ENCODE measurements at places on chromosomes 13 and 19. TPM values are rescaled to one million over a fixed set of nuclear protein-coding genes. Genes with fewer than 3 reads are reported as not detected.

CLDND2 gene
- total RNA-seq = not detected

SIGLEC8 gene
- total RNA-seq = not detected

DPF1 gene
- 3.6 TPM for total RNA-seq

ARRDC2 gene
- total RNA-seq = 9.8 TPM

ZNF793 gene
- total RNA-seq = 3.0 TPM

ADGRE2 gene
- total RNA-seq = 3.5 TPM

ZNF497 gene
- total RNA-seq = 0.78 TPM

PROZ gene
- not detected for total RNA-seq

GNA15 gene
- total RNA-seq = 110 TPM

CRX gene
- total RNA-seq = not detected

OR7A5 gene
- not detected for total RNA-seq

RASGRP4 gene
- not detected for total RNA-seq

KHSRP gene
- 172 TPM for total RNA-seq

FXYD7 gene
- total RNA-seq = not detected

VSIG10L gene
- total RNA-seq = 6.3 TPM

C19orf81 gene
- total RNA-seq = not detected

CERS1 gene
- total RNA-seq = 1.4 TPM

BST2 gene
- not detected for total RNA-seq

FXYD1 gene
- total RNA-seq = not detected

PSG1 gene
- not detected for total RNA-seq

FNDC3A gene
- 11.8 TPM for total RNA-seq

ZNF626 gene
- 5.0 TPM for total RNA-seq

PSG7 gene
- total RNA-seq = not detected

PRDX2 gene
- total RNA-seq = 536 TPM

EDNRB gene
- 0.05 TPM for total RNA-seq

ZNF577 gene
- 5.0 TPM for total RNA-seq

ELSPBP1 gene
- total RNA-seq = not detected

IFI30 gene
- 15.6 TPM for total RNA-seq

RPL18 gene
- total RNA-seq = 4,070 TPM

KDM4B gene
- 19.8 TPM for total RNA-seq

WTIP gene
- 3.5 TPM for total RNA-seq

PSG2 gene
- total RNA-seq = not detected

LAIR2 gene
- total RNA-seq = not detected

FCHO1 gene
- total RNA-seq = 4.1 TPM

CGB3 gene
- not detected for total RNA-seq

ZNF571 gene
- 0.84 TPM for total RNA-seq

CD79A gene
- not detected for total RNA-seq

FDX2 gene
- total RNA-seq = 33.3 TPM

KLK8 gene
- 56.3 TPM for total RNA-seq

ZNF844 gene
- total RNA-seq = 0.56 TPM

LYPD5 gene
- total RNA-seq = 3.1 TPM

ZNF723 gene
- total RNA-seq = not detected

All from airway epithelial cell (primary cell).